Endodermal cell (in vitro differentiated cells): ENCODE measurements at places on chromosomes 4 and X. TPM values are rescaled to one million over a fixed set of nuclear protein-coding genes. Genes with fewer than 3 reads are reported as not detected.
A peak's percentile ranks its signal among the peaks of the same experiment; 100 is the strongest.

TNMD gene
- total RNA-seq = 5.0 and 7.0 TPM in 2 replicates

DNA sequence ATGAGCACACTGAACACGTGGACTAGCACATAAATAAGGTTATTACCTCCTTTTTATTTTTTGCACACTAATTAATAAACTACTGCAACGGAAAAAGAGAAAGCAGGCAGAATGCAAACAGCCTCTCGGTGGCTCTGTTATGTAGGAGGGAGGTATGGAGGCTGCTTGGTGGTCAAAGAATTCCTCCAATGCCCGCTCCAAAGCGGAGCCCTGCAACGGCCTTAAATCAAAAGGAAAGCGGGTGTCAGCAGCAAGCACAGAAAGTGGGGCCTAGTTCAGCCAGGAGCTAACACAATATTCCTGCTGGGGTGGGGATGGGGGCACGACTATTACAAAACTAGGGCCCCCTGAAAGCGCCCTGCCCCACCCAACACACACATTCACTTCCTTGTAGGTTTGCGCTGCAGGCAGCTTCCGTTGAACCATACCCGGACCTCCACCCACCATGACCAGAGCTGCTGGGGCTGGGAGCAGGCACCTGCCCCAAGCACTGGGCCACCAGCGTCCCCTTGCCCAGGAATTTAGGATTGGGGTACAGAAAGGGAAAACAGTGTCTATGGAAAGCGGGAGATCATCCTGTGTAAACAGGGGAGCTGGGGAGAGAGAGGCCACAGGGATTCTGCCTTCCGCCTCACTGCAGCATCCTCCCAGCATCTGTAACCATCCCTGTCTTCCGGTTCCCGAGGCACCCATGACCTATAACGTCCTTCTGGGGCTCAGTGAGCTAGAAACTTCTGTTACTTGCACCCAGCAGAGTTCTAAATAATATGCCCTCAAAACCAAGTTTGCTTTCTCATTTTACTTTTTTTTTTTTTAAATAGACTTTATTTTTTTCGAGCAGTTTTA, 57.1 kb upstream of the DDX3X start:
- peak; percentile 61 for DNase-seq
- H3K4me3 ChIP-seq = peak overlapping the region; percentile 66
- no peaks in the 10 kb centered on the region for H3K36me3 ChIP-seq
- H3K4me1 ChIP-seq = no peaks in the 10 kb centered on the region
- no peak overlapping the region for H3K27ac ChIP-seq

- no peak overlapping the region for H3K4me3 ChIP-seq
- DNase-seq = no peak
- H3K27ac ChIP-seq = no peak overlapping the region
- no peaks in the 10 kb centered on the region for H3K27me3 ChIP-seq
- H3K4me1 ChIP-seq = peaks cover 7% of the 10 kb centered on the region
Measured at GRCh38 chr4:94411296-94411695, 40.4 kb upstream of the PDLIM5 start.

- no peak overlapping the region for H3K4me3 ChIP-seq
- no peaks in the 10 kb centered on the region for H3K4me1 ChIP-seq
- H3K27ac ChIP-seq = no peak overlapping the region
- H3K36me3 ChIP-seq = no peaks in the 10 kb centered on the region
- H3K27me3 ChIP-seq = no peaks in the 10 kb centered on the region
- DNase-seq = no peak
Measured at GRCh38 chr4:142324572-142324971, 521.5 kb downstream of the INPP4B start.

PPARGC1A gene
- total RNA-seq = 10.2 to 13.9 TPM (median 13.4 TPM) in 3 replicates

- no peaks in the 10 kb centered on the region for H3K27me3 ChIP-seq
- H3K4me1 ChIP-seq = peaks cover 29% of the 10 kb centered on the region
- H3K27ac ChIP-seq = peak overlapping the region; percentile 20
- peak overlapping the region; percentile 65 for H3K4me3 ChIP-seq
Measured at GRCh38 chr4:152957437-152958171, 21.5 kb downstream of the FHDC1 start.

FAM149A gene
- 3.3 and 5.3 TPM in 2 replicates for total RNA-seq

NUP62CL gene
- 4.3 and 6.4 TPM in 2 replicates for total RNA-seq

DNA sequence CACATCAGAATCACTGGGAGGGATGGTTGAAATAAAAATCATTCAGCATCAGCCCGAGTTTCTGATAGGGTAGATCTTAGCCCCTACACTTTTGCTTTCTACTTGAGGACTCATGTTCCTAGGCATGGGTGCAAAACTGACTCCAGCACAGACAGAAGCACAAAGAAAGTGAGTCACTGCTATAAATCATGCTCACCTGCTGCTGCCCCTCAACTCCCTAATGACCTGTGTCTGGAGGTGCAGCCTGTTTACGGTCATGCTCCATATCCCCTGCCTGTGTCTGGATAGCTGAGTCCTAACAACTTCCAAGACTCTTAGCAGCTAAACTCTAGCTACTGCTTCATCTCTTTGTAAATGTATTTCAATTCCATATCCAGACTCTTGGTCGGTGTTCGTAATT, 57.8 kb downstream of the ADGRA3 start:
- DNase-seq = no peak
- H3K36me3 ChIP-seq = peaks cover 10% of the 10 kb centered on the region
